Right ventricle myocardium superior (tissue), 1 donor: ENCODE measurements at places on chromosomes 11 and 22. TPM values are rescaled to one million over a fixed set of nuclear protein-coding genes. Genes with fewer than 3 reads are reported as not detected.

PLA2G3 gene
- not detected for total RNA-seq

NAP1L4 gene
- total RNA-seq = 154 TPM

MRGPRE gene
- 0.16 TPM for total RNA-seq

TRIM22 gene
- total RNA-seq = 18.2 TPM

OR51B4 gene
- not detected for total RNA-seq

MS4A1 gene
- total RNA-seq = not detected

OPCML gene
- total RNA-seq = 0.59 TPM

NPAS4 gene
- total RNA-seq = not detected

BTBD18 gene
- not detected for total RNA-seq

KCNJ1 gene
- total RNA-seq = not detected

APOBEC3C gene
- total RNA-seq = 24.9 TPM

NCR3LG1 gene
- 0.56 TPM for total RNA-seq

NAALAD2 gene
- 1.2 TPM for total RNA-seq

RASL10A gene
- total RNA-seq = 1.3 TPM

RIMBP3B gene
- total RNA-seq = not detected

CLNS1A gene
- total RNA-seq = 71.5 TPM
